Small intestine (tissue), 16 donors: ENCODE measurements at places on chromosomes 7 and 10. TPM values are rescaled to one million over a fixed set of nuclear protein-coding genes. Genes with fewer than 3 reads are reported as not detected.

- no peaks in the 10 kb centered on the region for H3K27me3 ChIP-seq
- no peaks in the 10 kb centered on the region for H3K36me3 ChIP-seq
- no peak overlapping the region for H3K27ac ChIP-seq
- no peak overlapping the region for H3K4me3 ChIP-seq
Measured at GRCh38 chr10:70784016-70784415, 1.2 kb downstream of the TBATA start.

DNA sequence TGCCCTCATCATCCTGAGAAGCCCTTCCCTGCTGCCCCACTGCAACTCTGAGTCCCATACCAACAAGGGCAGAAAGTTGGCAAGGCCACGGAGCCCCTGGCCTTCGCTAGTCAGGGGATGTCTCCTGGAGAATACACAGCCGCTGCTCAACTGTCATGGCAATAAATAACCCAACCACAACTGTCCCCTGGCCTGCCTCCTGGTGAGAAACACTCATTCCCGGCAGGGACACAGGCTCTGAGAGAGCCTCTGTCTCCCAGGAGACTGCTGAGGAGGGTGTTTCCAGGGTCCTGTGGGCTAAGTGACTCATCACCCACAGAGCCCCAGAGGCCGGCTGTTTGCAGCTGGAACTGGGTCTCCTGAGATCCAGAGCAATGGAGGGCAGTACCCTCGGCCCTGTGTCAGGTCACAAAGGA, 354.1 kb downstream of the TNS3 start:
- peak; percentile 11 for DNase-seq
- H3K27ac ChIP-seq: no peak overlapping the region
- no peaks in the 10 kb centered on the region for H3K27me3 ChIP-seq
- H3K4me1 ChIP-seq: no peaks in the 10 kb centered on the region
- no peak overlapping the region for H3K4me3 ChIP-seq
- no peaks in the 10 kb centered on the region for H3K36me3 ChIP-seq

GRCh38 chr7:102874166-102874829, 38.5 kb upstream of the LRRC17 start:
- H3K4me1 ChIP-seq: no peaks in the 10 kb centered on the region
- no peak for DNase-seq
- no peak overlapping the region for H3K27ac ChIP-seq
- H3K27me3 ChIP-seq: no peaks in the 10 kb centered on the region
- H3K36me3 ChIP-seq: no peaks in the 10 kb centered on the region
- H3K4me3 ChIP-seq: no peak overlapping the region

DNA sequence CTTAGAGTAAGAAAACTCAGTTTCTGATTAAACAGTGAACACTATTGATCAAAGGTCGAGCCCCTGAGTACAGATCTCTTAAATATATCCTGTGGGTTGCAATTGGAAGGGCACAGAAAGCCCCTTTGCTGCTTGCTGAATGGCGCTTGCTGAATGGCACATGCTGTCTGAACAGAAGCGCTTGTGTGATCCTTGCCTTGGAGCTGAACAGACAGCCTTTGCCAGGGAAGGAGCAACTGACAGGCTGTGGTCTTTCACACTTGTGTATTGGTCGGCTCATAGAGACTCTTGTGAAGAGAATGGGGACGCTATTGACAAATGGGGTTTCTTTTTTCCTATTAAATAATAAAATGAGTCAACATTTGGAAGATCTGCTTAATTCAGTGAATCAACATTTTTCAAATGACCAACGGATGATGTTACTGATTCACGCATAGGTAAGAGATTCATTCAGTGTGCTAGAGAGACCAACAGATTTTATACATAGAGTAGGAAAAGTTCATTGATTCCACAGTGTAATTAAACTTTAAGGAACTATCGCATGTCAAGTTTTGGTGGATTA, 99.4 kb upstream of the TNS3 start:
- no peaks in the 10 kb centered on the region for H3K36me3 ChIP-seq
- H3K4me3 ChIP-seq: no peak overlapping the region
- peaks cover 16% of the 10 kb centered on the region for H3K4me1 ChIP-seq
- no peak overlapping the region for H3K27ac ChIP-seq
- H3K27me3 ChIP-seq: no peaks in the 10 kb centered on the region

DNA sequence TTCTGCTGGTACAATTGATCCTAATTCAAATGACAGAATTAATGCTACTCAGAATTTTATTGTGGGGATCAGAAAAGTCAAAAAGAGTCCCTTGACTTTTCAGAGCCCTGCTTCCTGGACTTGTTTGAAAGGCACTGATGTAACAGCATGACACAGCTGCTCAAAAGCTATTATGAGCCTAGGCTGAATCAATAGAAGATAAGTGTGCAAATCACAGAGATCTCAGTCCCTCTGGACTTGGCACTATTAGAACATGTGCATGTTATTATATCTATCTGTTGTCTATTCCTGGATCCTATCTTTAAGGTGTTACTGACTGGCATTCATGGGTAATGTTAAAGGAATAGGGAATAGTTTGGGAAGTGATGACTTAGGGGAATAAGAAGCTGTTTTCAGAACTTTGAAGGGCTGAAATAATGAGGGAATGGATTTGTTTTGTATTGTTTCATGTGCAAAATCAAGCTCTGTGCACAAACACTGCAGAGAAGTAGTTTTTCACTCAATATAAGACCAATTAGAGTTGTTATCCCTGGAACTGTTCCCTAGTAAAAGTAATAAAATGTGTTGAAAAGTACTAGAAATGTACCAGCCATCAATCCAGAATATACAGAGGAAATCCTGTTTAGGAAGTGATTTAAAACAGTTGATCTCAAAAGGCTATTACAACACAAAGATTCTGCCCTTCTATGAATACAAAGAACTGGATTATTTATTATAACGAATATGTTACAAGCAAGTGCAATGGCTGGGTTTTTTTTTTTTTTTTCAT, 814.9 kb upstream of the C7orf33 start:
- H3K36me3 ChIP-seq: no peaks in the 10 kb centered on the region
- no peak overlapping the region for H3K27ac ChIP-seq
- DNase-seq: no peak
- no peaks in the 10 kb centered on the region for H3K4me1 ChIP-seq
- H3K27me3 ChIP-seq: no peaks in the 10 kb centered on the region
- no peak overlapping the region for H3K4me3 ChIP-seq

DNA sequence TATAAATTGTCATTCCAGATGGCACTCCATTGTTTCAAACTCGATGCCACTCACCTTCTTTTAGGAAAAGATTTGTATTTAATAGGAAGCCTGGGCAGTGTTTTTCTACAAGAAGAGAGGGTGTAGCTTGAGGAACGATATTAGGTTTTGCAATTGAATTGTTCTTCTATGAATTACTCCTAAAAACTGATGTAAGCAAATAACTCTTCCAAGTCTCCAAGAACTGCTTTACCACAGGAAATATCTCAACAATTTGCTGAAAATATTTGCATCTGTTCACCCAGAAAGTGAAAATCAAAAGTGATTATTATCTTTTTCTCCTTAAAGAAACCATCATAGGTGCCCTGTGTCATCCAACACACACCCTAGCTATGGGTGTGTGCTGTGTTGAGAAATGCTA, 261.3 kb upstream of the MEOX2 start:
- H3K27me3 ChIP-seq: no peaks in the 10 kb centered on the region
- no peak overlapping the region for H3K4me3 ChIP-seq
- no peaks in the 10 kb centered on the region for H3K36me3 ChIP-seq
- H3K4me1 ChIP-seq: no peaks in the 10 kb centered on the region
- DNase-seq: no peak

DNA sequence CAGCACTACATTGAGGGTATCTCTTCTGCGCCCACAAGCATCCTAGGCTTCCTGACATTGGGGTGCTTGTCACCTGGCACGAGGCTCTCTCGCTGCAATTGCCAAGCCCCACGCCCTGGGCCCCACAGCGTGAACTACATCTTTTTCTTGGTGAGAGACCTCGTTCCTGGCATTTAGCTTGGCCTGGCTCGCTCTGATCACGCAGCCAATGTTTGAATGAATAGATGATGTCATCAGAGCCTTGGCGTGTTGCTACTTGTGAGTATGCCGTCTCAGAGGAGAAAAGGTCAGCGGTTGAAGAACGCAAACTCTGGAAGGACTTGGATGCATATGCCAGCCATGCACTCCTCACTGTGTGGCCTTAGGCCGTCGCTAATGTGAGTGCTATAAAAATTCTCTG, 150.2 kb upstream of the AUTS2 start:
- no peak overlapping the region for H3K27ac ChIP-seq
- no peak for DNase-seq
- no peaks in the 10 kb centered on the region for H3K36me3 ChIP-seq
- H3K27me3 ChIP-seq: no peaks in the 10 kb centered on the region
- H3K4me1 ChIP-seq: no peaks in the 10 kb centered on the region

GRCh38 chr10:131573707-131574106, 262.2 kb upstream of the TCERG1L start:
- H3K27ac ChIP-seq: no peak overlapping the region
- no peaks in the 10 kb centered on the region for H3K4me1 ChIP-seq
- DNase-seq: no peak
- no peaks in the 10 kb centered on the region for H3K36me3 ChIP-seq
- H3K4me3 ChIP-seq: no peak overlapping the region

DNA sequence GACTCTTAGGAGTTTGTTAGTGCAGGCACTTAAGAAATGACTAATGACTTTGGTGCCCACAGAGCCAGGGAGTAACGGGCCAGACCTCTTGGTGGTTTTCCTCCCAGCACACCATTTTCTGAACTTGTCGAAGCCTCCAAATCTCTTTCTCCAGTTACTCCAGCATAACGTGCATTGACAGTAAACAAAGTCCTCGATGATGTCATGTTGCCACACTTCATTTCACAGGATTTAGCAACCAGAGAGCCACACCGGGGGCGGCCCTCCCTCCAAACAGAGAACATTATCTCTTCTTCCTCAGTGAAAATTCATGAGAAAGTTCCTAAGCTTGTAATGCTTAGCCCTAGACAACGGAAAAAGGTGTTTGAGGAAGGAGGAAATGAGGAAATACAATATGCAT, 4.0 kb upstream of the SVOPL start:
- no peak overlapping the region for H3K27ac ChIP-seq
- H3K36me3 ChIP-seq: no peaks in the 10 kb centered on the region
- H3K27me3 ChIP-seq: no peaks in the 10 kb centered on the region
- H3K4me1 ChIP-seq: no peaks in the 10 kb centered on the region
- H3K4me3 ChIP-seq: no peak overlapping the region
- no peak for DNase-seq

DNA sequence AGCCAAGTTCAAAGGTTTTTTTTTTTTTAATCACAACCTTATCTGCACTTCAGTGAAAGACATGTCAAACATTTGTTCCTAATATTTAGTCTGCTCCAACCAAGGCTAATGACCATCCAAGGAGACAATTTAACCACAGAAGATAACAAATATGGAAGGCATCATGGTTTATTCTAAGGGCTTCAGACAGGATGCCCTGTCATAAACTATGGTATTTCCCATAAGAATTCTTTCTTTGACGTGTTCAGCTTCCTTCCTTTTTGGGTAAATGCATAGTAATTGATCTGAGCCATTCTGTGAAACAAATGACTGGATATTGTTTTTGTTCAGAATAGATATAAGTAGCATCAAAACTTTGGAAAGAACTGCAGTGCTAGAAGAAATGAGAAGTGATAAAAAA, 326.5 kb upstream of the AOAH start:
- no peaks in the 10 kb centered on the region for H3K27me3 ChIP-seq
- no peak for DNase-seq
- H3K4me1 ChIP-seq: no peaks in the 10 kb centered on the region
- H3K27ac ChIP-seq: no peak overlapping the region
- H3K36me3 ChIP-seq: no peaks in the 10 kb centered on the region

DNA sequence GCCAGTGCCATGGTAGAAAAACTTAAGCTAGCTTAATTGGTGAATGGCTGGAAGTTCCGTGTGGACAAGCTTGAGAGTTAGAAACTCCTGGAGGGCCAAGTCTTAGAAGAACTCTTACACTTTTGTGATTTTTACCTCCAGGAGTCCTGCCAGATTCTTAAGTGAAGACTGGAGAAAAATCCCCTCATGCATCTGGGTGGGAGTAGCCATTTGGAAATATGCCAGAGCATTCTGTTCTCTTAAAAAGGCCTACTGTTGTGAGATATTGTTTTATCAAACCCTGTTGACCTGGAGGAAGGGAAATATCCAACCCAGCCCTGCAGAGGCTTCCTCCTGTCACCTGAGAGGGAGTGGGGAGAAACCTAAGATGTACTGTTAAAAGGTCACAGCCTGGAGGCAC, 17.6 kb upstream of the MCM10 start:
- no peak overlapping the region for H3K27ac ChIP-seq
- no peak for DNase-seq
- no peaks in the 10 kb centered on the region for H3K27me3 ChIP-seq
- no peak overlapping the region for H3K4me3 ChIP-seq
- peaks cover 13% of the 10 kb centered on the region for H3K36me3 ChIP-seq

GRCh38 chr7:113936982-113937381, 18.2 kb upstream of the PPP1R3A start:
- no peaks in the 10 kb centered on the region for H3K4me1 ChIP-seq
- H3K4me3 ChIP-seq: no peak overlapping the region
- no peaks in the 10 kb centered on the region for H3K27me3 ChIP-seq
- DNase-seq: no peak

The TMEM196 gene
- not detected for polyA plus RNA-seq

The AOAH gene
- 12.7 TPM for polyA plus RNA-seq

The ZNF365 gene
- not detected for polyA plus RNA-seq

The GPRIN2 gene
- 13.9 TPM for polyA plus RNA-seq
